NCI-H1694 (cell line): ENCODE measurements at places on chromosomes 2 and 18.

GRCh38 chr2:146265656-146266055, 1579.2 kb upstream of the ACVR2A start:
- no peak for DNase-seq

GRCh38 chr18:27645929-27646328, 460.8 kb upstream of the CHST9 start:
- DNase-seq, result no peak

DNA sequence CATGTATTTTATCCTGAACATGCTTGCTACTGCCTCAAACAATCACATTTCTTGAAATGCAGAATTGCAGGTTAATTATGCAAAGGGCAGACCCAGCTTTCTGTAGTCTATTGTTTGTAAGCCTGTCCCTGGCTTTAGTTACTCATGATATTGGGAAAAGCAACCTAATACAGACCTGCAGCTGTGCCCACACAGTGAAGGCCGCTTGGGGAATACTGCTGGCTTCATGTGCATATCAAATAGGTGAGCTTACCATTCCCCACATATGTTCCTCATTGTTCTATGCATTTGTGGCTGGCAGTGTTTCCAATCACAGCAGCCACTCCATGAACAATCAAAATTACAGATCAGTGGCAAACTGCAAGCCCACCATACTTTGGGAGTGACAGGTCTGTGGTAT, 186.3 kb downstream of the TMEM163 start:
- DNase-seq, result no peak

DNA sequence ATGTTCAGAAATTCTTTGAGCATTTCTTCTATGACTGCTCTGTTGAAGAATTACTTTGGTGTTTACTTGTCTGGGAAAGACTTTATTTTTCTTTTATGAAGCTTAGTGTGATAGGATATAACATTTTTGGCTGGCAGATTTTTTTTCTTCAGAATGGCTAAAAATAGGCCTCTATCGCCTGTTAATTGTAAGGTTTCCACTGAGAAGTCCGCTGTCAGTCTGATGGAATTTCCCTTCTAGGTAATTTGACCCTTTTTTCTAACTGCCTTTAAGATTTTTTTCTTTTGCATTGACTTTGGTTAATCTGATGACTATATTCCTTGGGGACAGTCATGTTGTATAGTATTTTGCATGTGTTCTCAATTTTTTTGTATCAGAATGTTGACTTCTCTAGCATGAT, 590.7 kb downstream of the ADCYAP1 start:
- no peak for DNase-seq

- DNase-seq, result no peak
Observed at GRCh38 chr2:120631724-120632123, 103.9 kb upstream of the GLI2 start.

DNA sequence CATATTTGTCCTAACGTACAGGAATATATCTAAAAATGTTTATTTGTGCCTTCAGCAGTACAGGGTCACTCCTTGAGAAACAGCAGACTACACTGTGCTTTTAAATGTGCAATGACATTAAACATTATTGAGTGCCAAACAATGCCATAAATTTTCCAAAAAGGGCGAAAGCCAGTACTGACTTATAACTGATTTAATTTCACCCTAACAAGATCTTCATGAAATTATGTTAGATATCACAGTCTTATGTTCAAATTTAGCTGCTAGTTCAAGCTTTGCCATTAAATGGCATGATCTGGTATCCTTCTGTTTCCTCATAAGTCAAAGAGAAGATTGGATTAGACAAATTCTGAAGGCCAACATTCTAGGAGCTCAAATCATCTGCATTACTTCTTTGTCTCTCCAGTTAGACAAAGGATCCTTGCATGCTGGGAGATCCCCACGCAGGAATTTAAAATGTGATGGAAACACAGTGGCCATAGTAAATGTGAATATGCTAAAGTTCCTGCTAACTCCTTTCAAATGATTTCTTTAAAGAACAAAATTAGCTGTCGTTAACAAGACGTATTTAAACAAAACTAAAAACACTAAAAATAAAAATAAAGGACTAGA, 129.3 kb upstream of the STON1 start:
- no peak for DNase-seq

- no peak for DNase-seq
Observed at GRCh38 chr2:6820903-6821584, 44.7 kb downstream of the CMPK2 start.

DNA sequence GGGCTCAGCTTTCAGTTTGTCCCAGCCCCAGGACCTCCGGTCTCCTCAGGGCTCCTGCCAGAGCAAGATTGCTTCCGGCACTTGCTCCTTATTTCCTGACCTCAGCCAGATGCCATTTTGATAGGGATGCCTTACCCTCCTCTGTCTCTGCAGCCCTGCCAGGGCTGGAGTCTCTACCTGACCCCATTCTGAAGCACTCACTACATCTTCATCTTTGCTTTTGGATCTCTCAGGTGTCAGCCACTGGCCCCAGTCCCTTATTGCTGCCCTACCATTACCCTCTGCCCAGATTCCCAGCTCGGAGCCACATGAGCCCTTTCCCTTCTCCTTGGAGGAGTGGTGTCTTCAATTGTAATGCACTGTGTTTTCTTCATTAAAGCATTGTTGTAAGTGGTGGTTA, 17.1 kb downstream of the OSBPL6 start:
- DNase-seq, result no peak

DNA sequence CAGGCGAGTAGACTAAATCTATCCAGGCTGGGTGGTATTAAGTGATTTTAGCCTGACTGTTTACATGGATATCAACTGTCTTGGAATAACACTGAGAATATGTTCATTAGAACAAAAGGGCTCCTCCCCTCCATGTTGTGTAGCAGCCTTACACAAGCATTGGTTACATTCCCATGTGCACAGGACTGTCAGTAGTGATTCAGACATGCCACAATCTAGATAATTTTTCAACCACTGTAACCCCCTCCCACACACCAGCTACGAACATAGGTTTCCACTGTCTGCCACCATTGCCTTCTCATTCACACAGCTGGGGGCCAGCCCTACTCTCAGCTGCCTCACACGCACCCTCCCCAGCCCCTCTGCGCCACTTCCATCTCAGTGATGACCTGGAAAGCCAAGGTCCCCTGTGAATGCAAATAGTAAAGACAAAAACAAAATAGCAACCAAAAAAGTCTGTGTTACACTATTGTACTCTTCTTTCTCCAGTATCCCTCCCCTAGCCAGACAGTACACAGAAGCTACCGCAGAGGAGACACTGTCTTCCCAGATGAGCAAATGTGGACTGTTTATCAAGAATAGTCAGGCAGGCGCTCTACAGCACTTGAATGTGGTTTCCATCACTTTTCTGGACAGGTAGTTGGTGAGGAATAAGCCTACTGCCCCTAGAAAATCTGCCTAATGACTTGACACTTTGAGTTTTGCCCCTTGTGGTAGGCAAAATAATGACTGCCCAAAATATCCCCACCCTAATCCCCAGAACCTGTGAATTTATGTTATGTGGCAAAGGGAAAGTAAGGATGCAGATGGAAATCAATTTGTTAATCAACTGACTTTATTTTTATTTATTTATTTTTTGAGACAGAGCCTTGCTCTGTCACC, 27.9 kb upstream of the TYMS start:
- DNase-seq, result no peak

GRCh38 chr18:61209801-61210200, 123.4 kb upstream of the CDH20 start:
- no peak for DNase-seq

GRCh38 chr2:155703917-155704316, 628.6 kb downstream of the NR4A2 start:
- no peak for DNase-seq

DNA sequence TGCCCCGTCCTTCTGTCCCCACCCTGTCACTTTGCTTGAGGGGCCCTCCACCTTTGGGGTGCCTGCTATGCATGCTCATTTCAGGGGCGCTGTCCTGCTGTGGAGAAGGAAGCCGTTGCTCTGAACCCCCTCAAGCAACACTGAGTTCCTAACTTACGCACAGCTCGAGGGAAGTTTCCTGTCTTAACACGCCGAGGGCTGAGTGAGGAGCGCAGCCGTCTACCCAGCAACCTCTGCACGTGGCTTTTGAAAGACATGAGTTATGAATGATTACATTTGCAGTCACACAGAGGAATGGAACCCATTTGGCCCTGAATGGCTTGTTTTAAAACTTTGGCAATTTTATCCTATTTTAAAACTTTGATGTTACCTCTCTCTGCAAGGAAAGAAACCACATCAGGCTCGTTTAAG, 14.0 kb downstream of the RAMP1 start:
- DNase-seq, result no peak

DNA sequence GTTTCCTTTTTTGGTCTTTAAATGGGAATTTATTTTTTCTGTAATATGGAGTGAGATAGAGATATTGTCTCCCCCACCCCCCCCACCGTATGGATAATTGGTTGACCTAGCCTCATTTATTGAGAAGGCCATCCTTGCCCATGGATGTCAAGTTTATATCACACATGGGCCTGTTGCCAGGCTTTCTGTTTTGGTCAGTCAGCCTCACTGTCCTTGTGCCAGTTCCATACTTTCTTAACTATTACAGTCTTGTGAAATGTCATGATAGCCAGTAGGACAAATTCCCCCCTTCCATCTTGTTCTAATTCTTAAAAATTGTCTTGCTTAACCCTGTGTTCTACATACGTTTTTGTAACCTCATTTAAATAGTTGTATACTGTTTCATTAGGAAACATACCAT, 12.5 kb downstream of the BABAM2 start:
- no peak for DNase-seq

GRCh38 chr18:2916184-2916583, 69.4 kb downstream of the EMILIN2 start:
- DNase-seq, result no peak

GRCh38 chr18:7924616-7925015, 357.5 kb downstream of the PTPRM start:
- no peak for DNase-seq

DNA sequence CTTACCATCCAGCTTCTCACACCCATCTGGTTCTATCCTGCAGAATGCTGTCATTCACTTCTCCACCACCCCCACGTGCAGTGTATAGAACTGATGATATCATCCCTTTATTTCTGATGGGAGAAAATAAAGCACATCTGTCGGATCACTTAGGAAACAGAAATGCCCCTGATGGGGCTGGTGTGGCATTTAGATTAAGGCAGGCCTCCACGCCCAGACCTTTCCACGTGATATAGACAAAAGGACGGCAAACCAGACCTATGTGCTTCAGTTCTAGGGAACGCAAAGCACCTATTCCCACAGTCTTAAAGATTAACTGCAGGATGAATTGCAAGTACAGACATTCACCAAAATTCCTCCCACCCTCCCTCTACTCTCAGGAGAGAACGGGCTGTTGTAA, 27.6 kb upstream of the CABLES1 start:
- DNase-seq, result no peak

- no peak for DNase-seq
Observed at GRCh38 chr2:85772841-85773491, 19.2 kb downstream of the ATOH8 start.

DNA sequence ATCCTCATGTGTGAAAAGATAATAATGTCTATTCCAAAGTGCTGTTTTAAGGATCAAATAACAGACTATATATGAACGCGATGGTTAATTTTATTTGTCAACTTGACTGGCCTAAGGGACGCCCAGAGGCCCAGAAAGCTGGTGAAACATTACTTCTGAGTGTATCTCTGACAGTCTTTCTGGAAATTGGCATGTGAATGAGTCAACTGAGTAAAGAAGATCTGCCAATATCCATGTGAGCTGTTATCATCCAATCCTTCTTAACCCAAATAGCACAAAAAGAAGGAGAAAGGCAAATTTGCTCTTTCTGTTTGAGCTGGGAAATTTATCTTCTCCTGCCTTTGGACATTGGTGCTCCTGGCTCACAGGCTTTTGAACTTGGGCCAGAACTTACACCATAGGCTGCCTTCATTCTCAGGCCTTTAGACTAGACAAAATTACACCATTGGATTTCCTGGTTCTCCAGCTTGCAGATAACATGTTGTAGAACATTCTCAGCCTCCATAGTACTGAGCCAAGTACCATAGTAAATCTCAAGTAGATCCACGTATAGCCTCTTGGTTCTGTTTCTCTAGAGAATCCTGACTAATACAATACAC, 114.7 kb upstream of the DOCK10 start:
- no peak for DNase-seq
